ENCODE measurements at places on chromosomes 13 and 19.

DNA sequence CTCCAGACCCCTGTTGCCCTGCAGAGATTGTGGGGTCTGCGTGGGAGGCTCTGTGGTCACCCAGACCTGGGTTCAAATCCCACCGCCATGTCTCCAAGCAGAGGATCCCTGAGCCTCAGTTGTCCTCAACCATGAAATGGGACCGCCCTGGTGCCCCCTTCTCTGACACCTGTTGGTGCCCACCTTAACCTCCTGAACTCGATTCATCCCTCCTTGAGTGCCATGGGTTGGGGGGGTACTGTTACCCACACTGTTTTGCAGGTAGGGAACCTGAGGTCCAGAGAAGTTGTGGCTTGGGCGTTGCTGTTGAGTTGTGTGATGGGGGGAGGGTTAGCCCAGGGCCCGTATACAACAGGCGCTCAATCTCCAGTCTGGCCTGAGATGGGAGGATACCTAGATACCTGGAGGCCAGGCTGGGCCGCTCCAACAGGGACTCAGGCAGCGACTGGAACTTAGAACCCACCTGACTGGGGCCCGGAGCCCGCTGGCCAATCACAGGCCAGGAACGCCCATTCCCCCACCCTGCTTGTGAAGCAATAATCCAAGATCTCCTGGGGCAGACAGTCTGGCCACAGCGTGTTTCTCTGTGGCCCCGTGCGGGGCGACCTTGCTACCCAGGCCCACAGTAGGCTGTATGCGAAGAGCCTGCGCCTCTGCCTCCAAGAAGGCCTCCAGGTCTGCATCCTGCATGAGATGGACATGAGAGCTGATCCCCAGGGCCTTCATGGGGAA lies 2.8 kb downstream of the ARID3A start:
- no peak for DNase-seq

GRCh38 chr19:41350735-41351338 lies 2.9 kb downstream of the TGFB1 start:
- no peak for DNase-seq

DNA sequence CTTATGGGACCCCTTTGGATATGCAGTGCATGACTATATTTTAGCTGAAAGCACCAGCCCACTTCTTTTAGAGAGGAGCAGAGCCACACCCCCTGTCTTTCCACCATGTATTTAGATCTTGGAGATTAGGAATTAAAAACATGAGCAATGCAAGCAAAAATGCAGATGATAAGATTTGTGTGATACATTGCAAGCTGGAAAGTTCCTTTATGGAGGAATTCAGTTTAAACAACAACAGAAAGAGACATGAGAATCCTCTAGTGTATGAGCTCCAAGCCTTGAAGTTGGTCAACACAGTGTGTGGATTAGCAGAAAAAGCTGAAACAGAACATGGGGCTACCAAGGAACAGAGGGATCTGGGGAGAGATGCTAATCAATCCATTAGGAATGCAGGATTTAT lies 529.8 kb upstream of the NBEA start:
- no peak for DNase-seq

DNA sequence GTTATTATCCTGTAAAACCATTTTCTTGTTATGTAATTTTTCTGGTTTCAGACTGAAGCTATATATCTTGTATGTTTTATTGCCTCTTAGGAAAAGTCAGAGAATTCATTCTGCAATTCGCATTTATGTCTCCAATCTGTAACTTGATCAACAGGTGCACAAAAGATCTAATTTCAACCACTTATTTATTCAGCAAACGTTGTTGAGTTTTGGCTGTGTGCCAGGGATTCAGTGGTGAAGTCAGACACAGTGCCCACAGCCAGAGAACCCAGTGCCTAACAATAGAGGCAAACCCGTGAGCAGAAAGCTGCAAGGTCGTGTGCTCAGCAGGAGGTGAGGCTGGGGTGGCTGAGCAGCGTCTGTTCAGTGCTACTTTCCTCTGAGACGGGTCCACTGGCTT lies 119.5 kb upstream of the MCF2L start:
- no peak for DNase-seq

DNA sequence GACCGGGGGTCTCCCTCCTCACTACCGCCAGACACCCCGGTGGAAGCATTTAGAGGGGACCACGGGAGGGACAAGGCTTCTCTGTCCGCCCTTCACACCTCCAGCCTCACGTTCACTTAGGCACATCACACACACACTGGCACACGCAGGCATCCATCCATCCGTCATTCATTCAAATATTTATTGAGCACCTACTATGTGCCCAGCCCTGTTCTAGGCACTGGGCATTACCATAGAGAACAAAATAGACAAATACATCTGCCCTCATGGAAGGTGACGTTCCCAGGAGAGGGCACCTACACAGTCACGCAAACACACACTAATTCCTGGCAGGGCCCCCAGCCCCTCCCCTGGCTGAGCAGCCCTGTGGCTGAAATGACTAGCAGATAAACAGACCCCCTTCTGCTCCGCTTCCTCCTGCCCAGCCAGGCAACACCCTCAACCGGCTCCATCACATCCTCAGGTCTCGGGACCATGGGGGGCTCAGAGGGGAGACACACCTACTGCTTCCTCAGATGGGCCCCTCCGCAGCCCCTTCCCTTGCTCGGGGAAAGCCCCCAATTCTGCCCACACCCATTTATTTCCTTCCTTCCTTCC lies 3.7 kb upstream of the NOP53 start:
- no peak for DNase-seq

- DNase-seq = no peak
Observed at GRCh38 chr13:65860306-65860705, 1369.8 kb downstream of the PCDH9 start.

DNA sequence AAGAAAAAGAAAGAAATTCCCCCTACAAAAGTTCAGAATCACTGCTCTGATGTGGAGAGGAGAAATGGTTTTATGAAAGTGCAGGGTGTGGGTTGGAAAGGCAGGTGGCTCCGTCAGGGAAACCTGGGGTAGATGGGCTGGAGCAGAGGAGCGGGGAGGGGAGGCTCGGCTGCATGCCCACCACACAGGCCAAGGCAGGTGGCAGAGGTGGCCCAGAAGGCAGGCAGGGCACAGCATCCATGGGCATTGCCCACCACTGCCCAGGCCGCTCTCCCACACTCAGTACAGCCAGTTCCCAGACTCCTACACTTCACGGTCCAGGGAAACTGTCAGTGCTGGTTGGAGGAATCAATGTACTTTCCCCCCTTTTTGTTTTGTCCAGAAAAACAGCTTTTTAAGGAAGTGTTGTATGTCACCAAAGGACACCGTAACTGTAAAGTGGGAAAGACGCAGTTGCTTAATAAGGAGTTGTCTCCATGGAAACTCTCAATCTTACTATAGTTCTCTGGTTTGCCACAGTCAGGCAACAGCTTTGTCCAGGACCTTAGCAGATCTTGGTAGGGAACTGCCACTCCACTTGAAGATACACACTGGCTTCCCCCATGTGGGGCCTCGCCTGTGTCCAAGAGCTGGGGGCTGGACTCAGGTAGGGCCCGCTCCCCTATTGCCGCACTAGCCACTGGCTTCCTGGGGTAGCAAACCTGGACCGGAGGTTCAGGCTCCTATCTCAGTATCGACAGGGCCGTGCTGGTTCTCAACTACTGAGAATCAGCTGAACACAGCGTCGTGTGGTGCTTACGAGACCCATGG lies 82.9 kb downstream of the RAB20 start:
- no peak for DNase-seq

GRCh38 chr19:4987256-4987655 lies 18.3 kb downstream of the KDM4B start:
- no peak for DNase-seq

GRCh38 chr19:18521692-18522123 lies at the start of gene ELL:
Gene ELL (minus strand): TSS chr19:18522070. CDS start chr19:18522055, 15 bp downstream.
- DNase-seq = no peak

DNA sequence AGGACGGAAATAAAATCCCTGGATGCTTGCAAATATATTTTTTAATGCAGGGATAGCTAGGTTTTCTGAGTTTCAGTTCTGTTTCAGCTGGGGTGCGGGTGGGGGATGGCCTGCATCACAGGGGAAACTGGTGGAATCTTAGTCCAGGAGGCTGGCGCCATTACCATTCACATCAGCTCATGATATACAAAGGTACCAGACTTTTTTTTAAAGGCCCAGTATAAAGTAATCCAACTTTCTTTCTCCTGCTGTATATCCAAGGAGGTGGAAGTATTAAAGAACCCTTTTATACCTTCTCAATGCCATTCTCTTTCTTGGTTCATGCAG lies 343.8 kb downstream of the KCNRG start:
- no peak for DNase-seq

DNA sequence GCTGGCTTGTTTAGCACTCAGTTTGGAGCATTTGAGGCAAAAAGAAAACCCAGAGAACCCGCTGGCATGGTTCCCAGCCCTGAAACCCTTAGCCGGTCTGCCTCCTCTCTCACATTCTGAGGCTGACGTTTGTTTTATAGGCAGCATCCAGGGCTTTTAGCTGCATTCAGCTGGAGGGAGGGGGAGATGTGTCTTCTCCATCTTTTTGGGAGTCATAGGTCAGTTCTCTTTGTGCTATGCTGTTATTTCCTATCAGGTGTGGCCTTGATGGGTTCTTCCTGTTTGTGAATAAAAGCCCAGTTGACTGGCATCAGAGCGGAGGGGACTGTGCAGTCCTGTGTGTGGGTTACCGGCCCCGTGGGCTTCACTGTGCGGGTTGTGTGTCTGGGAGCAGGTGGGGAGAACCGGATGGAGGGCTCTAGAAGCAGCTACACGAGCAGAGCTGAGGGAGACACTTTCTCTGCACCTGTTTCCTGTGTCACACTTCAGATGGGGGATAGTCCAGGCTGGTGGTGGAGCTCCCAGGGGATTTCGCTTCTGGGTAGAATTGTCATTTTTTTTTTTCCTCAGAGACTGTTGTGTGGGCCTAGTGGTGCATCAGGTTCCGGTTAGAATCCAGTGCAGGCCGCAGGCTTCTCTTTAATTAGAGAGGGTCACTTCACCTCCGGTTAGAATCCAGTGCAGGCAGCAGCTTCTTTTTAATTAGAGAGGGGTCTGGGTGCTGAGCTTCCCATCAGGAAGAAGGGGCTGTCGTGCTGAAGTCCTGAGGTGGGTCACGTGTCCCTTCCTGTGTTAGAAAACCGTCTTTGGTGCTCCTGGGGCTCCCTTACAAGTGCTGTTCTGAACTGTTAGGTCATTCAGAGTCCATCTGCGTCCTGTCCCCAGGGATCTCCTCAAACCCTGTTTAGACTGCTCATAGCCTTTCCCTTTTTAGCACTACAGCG lies 69.6 kb downstream of the ARHGEF7 start:
- no peak for DNase-seq

GRCh38 chr19:15640294-15640903 lies at the start of gene CYP4F3:
Gene CYP4F3 (plus strand): TSS chr19:15640897. CDS start chr19:15641416, 519 bp downstream.
- no peak for DNase-seq

GRCh38 chr13:90413548-90413947 lies 933.9 kb upstream of the MIR17HG start:
- DNase-seq = no peak

- no peak for DNase-seq
Observed at GRCh38 chr13:75873494-75873893, 237.4 kb downstream of the LMO7 start.

DNA sequence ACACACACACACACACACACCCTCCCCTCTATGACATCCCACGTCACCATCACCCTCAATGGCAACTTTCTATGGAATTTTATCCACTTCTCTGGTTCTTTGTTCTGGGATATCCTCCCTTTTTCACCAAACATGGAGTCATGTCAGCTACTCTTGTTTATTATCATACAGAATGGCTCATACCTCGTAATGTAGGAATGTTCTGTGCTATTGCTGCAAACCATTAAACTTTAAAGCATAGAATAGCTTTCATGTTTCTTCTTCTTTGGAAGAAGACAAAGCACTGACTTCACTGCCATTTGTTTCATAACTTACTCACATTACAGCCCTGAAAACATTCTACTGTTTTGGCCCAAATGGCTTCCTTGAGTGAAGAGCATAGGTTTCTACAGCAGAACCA lies 163.4 kb downstream of the FOXO1 start:
- DNase-seq = no peak

DNA sequence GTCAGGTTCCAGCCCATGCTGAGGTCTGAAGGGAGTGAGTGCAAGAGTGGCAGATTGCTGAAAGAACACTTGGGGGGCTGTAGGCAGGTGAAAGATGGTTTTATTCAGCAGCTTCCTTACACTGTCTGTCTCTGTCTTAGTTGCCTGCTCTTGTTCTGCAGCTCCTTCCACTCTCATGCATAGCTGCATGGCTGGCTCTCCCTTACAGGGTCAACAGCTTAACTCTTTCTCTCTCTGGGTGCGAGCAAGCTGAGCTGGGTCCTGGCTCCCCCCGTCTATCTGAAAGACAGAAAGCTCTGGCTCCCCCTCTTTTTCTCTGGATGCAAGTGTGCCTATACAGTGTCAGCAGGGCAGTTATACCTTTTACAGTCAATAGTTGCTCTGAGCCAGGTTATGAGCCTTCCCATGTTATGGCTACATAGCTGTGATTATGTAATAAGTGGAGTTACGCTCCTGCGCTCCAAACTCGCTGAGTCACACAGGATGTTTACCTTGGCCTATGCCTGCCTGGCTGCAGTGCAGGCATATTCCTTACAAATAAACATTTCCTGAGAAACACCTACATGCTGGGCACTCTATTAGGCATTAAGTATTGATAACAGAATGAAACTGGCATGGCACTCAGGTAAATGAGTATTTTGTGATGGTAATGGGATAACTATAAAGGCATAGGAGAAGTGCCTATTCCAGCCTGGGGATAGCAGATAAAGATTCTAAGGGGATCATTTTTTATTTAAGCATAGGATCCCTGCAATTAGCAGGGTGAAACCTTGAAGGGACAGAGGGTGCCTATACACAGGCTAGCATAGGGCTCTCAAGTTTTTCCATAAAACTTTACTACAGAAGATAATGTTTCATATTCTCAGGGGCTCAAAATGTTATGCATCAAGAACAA lies 826.9 kb upstream of the PCDH9 start:
- no peak for DNase-seq

DNA sequence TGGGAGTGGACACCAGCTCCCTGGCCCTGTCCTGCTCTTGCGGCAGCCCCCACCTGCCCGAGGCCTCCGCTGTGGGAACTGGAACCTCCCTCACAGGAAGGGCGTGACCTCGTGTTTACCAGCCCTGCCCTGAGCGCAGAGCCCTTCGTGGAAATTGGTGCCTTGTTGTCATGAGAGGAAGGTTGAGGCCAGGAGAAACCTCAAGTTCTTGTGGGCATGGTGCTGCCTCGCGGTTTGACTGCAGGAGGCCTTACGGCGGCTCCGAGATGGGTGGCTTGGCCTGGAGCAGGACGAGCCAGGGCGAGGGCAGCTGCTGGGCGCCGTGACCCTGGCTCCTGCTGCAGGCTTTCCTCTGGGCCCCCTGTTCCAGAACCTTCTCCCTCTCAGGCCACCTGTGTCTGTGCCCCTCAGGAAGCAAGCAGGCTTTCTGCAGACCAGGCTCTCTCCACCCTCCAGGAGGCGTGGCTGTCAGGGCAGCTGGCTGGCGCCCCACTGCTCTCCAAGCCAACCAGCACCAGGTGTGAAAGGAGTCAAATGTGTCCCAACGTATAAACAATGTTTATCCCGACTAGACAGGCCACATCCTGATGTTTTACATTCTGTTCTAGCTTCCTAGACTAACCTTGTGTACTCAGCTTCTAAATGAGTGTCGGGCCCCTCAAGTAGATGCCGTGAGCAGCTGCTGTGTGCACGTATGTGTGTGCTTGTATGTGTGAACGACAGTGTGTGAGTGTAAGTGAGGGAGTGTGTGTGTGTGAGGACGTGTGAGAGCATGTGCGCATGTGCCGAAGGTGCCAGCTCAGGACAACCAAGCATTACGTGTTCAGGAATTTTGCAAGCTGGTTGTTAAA lies 10.4 kb upstream of the RASA3 start:
- no peak for DNase-seq

GRCh38 chr13:75704927-75705288 lies 68.8 kb downstream of the LMO7 start:
- no peak for DNase-seq

- no peak for DNase-seq
Observed at GRCh38 chr19:51824281-51825005, 29.5 kb downstream of the FPR3 start.

- DNase-seq = no peak
Observed at GRCh38 chr13:31110617-31111016, 51.1 kb downstream of the HSPH1 start.
